Epithelial cell of esophagus (primary cell): ENCODE measurements at places on chromosomes 2 and 18.
A peak's percentile ranks its signal among the peaks of the same experiment; 100 is the strongest.

GRCh38 chr2:128108166-128108565, 17.2 kb downstream of the UGGT1 start:
- DNase-seq = no peak

DNA sequence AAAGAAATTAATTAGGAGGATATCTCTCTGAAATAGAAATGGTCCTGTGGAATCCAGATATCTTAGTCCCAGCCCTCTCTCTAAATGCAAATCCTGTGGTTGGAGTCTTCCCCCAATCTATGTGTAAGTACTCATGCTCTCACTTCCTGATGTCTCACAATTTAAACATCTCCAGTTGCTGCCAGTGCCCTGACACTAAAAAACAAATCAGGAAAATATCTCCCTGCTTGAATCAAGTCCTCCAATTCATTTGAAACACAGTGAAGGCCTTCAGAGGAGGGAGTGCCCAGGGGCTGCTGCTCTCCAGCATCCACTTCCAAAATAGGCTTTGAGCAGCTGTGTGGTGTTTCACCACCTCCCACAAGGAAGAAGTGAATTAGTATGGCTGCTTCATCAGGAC, 413.8 kb downstream of the RAD51AP2 start:
- DNase-seq = peak; percentile 76

- DNase-seq = peak; percentile 71
These were observed 99.1 kb downstream of the TACR1 start for GRCh38 chr2:75100011-75100800.

DNA sequence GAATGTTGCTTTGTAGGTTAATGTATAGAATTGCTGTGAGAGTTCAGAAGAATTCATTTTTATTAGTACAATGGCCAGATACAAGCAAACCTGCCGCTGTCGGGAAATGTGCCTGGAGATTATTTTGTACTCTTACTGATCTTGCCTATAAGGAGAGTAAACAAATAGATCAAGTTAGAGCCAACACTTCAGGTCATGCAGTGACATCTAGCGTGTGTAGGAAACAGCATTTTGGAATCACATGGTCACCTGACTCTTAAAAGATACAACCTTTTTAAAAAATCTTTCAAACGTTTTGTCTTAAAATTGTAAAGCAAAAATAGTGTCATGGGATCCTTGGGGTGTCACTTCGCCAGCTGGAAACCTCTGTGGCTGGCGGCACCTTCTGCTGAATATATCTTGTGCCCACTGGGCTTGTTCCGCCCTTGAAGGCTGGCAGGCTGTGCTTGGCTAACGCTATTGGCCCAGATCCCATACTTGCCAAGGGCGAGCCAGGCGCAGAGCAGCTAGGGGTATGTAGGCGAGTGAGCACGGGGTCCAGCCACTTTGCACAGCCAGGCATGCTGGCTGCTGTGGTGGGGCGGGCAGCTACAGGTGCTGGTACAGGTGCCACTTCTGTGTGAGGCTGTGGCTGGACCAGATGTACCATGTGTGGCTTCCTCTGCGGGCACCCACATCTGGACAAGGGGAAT, 19.5 kb upstream of the RPRM start:
- DNase-seq = no peak

GRCh38 chr18:26267357-26267930, 41.2 kb downstream of the TAF4B start:
- DNase-seq = no peak

GRCh38 chr18:69127873-69128500, 272.7 kb upstream of the DOK6 start:
- DNase-seq = no peak

DNA sequence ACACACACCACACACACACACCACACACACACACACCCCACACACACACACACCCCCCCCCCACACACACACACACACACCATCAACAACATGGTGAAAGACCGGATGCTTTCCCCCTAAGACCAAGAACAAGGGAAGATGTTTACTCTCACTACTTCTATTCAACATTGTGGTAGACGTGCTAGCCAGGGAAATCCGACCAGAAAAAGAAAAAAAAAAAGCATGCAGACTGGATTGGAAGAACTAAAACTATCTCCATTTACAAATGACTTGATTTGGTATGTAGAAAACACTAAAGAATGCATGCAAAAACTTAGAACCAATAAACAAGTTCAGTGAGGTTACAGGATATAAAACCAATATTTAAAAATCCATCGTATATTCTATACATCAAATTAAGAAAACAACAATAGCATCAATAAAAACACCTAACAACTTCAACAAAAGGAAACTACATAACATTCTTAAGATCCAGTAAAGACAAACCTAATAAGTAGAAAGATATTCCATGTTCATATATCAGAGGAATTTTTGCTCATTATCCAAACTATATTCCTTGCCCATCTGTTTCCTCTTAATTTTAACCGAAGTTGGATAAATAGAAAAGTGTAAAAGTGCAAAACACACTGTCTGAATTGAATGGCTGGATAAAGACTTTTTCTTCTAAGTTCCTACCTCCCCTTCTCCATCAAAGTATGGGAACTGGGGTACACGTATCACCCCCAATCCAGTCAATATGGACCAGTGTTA, 51.5 kb upstream of the RNU4ATAC start:
- DNase-seq = no peak

DNA sequence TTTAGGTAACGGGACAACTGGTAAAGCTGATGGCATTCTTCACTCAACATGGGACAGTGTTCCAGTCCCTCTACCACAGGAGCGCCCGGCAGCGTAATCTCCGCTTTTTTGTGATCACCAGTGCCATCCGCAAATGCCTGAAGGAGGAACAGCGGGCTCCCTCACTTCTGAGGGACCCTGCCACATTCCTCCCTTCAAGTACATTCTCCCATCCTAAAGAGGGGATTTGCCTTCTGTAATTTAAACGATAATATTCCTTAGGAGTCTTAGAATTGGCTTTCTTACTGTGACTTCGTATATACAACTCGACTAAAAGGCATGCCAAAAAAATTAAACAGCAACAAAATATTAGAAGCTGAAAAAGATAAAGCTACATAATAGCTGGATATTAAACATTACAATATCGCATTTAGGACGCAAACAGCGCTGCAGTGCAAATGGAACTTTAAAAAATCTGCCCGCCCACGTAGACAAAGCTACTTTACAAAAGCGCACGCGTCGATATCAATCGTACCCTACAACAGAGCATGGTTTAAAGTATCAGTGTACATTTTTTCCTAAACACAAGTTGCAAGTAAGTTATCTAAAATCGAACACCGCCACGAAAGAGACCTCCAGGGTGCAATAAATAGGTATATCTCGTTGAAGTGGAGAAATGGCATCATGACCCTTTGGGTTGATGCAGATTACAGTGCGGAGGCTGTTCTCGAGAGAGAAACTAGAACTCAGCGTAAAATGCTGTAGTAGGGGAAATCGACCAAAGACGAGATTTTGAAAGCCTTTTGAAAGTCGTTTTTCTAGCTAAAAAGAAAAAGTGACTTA, 2.3 kb upstream of the VSNL1 start:
- peak; percentile 48 for DNase-seq

DNA sequence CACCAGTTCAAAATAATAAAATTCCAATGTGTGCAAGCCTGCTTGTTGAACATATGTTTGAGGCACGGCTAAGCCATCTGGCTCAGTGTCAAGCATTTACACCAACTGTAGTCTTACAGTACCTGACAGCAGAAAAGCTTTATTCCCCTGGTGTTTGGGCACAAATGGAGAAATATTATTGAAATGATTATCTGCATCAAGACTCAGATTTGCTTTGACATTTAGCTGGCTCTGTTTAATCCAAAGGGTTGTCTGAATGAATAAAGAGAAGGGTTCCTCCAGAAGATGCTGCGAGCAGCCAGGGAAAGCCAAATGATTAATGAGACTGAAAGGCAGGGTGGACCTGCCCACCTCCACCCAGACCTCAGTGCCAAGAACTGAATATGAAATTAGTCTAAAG, 393.2 kb upstream of the GALNT5 start:
- no peak for DNase-seq

DNA sequence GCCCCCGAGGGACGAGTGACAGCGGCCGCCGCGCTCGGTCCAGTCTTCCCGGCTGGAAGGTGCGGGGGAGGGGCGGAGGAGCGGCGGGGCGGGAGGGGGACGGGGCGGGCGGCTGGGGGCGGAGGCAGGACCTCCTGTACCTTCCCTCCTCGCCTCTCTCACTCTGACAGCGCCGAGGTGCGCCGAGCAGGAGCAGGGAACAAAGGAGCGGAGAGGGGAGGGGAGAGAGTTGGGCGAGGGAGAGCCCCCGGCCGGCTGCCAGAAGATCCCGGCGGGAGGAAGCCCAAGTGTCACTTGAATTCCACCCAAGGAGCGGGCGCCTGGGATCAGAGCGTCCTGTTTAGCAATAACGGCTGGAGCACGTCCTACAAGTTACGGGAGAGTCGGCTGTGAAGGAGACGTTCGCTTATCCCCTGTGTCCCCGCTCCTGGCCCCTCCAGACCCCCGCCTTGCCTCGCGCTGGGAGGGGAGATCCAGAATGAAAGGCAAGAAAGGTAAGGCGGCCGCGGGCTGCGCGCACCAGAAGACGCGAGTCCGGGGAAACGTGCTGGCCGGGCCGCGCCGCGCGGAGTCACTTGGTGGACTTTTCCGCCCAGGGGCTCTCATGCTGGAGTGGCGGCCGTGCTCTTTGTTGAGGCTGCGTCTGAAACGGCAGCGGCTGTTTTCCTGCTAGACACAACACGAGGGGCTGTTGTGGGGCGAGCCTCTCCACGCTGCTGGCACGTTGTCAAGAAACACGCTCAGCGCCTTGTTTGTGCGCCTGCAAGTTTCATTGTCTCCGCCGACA, at the start of gene TGIF1:
Gene TGIF1, plus strand, starts transcription at position 161 of the 787 bp plus-strand sequence. Its CDS starts 318 bp downstream, at position 479.
- peak; percentile 82 for DNase-seq

DNA sequence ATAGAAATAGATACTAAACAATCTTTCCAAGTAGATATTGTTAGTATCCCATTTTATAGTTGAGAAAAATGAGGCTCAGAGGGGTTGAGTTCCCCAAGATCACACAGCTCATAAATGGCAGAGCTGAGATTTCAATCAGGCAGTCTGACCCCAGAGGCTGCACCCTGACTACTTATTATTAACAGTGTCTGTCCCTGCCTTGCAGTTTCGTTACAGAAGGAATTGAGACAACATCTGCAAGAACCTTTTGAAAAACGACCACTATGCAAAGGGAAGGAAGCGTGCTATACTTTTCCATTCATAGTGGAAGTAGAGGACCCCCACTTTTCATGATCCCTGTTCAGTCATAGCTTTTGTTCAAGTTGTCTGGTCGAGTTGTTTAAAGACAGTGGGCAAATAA, 53.2 kb upstream of the SEC11C start:
- no peak for DNase-seq

DNA sequence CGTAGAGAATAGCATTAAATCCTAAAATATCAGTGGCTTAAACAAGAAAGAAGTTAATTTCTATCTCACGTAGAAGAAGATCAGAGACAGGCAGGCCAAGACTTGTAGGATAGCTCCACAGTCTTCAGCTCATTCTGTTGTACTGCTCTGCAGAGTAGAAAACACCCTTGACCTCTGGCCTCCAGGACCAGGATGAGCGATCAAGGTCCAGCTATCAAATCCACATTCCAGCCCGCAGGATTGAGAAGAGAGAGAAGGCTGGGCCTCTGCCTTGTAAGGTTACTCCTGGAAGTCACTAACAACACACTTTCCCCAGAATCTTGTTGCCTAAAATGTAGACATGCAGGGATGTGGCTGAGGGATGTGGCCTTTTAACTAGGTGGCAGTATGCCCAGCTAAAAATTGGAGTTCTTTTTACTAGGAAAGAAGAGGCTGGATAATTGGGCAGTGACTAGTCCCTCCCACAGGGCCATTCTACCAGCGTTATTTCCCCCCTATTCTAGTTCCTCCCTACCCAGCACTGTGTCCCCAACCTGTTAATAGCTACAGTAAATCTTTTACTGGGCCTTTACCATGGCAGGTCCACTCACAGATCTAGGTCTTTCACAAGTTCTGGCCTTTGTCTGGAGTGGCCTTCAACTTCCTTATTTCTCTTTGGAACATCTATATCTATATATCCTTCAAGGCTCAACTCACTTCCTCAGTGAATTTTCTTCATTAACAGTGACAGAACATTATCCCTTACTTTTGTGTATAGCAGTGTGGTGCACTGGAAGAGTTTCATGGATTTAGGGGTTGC, 165.0 kb downstream of the DIS3L2 start:
- no peak for DNase-seq

GRCh38 chr2:192546565-192546964, 351.8 kb upstream of the TMEFF2 start:
- peak; percentile 84 for DNase-seq
